ENCODE measurements at places on chromosomes 7 and 10.

DNA sequence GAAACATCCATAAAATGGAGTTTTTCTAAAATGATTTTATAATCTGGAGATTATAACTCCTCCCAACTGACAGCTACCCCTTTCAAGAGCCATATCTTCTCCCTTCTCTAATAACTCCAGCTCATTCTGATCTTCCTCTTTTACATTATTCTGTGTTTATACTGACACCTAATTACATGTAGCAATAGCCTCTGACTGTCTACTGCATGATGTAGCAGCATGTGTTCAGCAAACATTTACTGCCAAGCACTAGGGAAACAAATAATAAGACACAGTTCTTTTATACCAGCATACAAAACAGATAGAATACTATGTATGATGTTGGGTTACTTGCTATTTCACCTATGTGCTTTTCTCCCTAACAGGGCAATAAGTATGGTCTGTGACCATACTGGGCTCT, 20.7 kb downstream of the RBM28 start:
- no peak for DNase-seq

- no peak for DNase-seq
Measured at GRCh38 chr10:38146579-38147333, 52.6 kb downstream of the ZNF37A start.

DNA sequence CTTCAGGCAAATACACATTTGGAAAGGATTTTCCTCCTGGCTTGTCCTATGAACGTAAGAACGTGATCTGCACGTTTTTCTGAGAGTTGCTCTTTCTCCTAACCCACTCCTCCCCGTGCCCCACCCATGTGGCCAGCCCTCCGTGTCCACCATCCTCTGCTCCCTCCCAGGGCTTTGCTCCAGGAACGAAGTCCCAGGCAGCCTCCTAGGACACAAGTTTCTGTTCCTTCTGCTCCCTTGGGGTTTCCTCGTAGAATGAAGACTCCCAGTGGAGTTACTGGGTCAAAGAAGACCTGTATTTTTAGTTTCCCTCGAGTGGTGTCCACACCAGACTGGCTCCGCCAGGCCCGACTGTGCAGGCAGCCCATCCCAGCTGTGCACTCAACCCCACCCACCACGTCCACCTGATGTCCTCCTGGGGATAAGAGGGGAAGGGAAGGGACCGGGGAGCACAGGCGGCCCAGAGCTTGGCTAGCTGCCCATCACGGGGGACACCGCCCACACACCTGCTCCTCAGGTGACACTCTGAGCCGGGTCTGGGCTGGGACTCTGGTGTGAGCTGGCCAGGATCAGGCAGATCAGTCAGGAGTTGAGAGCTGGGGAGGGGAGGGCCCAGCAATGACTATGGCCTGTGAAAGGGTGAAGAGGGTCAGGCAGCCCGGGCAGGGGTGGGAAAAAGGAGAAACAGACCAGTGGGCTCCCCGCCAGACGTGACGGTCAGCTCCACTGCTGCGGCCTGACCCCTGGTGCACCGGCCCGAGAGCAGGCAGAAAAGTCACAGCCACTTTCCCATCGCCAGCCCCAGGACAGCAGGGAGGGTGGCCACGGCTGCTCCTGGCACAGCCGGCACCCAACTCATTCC, 54.3 kb upstream of the PPP2R2D start:
- DNase-seq = no peak

DNA sequence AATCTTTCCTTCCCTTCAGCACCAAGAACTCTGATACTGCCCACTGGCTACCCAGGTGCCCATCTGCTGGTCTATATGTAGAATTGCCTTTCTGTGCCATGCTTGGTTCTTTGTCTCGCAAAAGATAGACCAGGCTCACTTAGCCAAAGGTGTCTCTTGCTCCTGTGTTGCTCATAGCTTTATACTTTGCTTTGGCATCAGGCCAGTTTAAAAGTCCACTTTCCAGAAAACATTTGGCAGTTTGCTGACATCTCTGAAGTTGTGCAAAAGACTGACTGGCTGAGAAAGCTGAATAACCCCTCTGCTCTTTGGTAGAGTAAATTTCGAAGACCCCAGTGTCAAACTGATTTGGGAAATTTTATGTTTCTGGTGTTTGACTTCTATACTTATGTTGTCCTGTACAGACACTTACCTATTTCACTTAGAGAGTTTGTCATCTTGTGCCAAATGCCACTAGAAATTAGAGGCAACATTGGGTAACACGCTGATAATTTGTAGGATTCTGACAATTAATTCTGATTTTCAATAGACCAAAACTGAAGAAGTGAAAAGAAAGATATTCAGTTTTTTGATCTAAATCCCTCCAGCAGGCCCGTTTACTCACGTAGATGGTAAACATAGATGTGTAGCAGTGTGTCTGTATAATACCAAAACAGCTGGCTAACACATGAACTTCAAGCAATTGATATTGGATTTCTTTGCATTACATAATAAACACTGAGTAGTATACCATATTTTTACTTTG, 91.1 kb downstream of the CPED1 start:
- no peak for DNase-seq

GRCh38 chr7:94289071-94289470, 105.6 kb upstream of the COL1A2 start:
- peak; percentile 87 for DNase-seq

- DNase-seq = peak; percentile 60
Measured at GRCh38 chr7:104980841-104981671, 32.9 kb upstream of the KMT2E start.

DNA sequence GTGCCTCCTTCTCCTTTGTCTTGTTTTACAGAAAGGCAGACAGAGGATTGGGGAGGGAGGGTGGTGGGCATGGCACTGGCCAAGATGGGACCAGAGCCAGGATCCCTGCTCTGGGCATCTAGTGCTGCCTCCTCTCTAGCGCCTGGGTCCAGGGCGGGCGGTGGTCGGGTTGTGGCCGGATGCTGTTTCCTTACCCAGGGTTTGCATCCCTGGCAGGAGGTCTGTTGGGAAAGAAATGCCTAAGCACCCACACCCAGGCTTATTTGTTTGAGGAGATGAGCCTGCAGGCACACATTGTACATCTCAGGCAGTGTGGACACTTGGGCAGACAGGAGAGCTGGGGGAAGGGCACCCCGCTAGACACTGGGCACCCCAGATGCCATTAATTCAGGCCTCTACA, 102.3 kb upstream of the PCBD1 start:
- no peak for DNase-seq

GRCh38 chr7:24751484-24751883, 5.8 kb downstream of the GSDME start:
- DNase-seq = peak; percentile 41

DNA sequence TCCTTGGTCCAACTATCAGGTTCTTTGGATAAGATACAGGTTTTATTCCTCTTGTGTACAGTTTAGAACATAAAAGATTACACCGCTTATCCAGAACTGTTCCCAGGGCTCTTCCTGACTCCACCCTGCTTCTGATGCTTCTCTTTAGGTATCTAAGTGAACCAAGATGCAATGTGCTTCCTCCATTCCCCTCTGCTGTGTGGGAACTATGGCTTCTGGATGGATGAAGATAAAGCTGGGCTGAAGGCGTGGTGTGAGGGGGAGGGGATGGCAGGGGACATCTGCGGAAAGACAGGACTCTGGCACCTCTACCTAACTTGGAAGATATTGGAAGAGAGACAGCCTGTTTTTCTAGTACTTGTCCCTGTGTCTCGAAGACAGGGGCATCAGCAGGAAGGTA, 209.9 kb upstream of the TBX20 start:
- no peak for DNase-seq
